Type B pancreatic cell (in vitro differentiated cells): ENCODE measurements at places on chromosomes 4 and X. TPM values are rescaled to one million over a fixed set of nuclear protein-coding genes. Genes with fewer than 3 reads are reported as not detected.
A peak's percentile ranks its signal among the peaks of the same experiment; 100 is the strongest.

GRCh38 chrX:25014366-25014838 lies 1.4 kb downstream of the ARX start:
- no peak for DNase-seq

GRCh38 chr4:14336656-14337055 lies 665.6 kb upstream of the CPEB2 start:
- DNase-seq = no peak

DNA sequence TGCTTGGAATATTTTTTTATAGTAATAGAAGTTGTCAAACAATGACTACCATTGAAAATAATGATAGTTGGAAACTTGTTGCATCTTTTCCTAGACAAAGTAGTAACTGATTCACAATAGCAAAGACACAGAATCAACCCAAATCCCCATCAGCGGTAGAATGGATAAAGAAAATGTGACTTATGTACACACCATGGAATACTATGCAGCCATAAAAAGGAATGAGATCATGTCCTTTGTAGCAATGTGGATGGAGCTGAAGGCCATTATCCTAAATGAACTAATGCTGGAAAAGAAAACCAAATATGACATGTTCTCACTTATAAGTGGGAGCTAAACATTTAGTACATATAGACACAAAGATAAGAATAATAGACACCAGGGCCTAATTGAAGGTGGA lies 49.7 kb downstream of the ATP10D start:
- no peak for DNase-seq

Gene GATA1
- not detected in 2 replicates for total RNA-seq

Gene DLG3
- total RNA-seq = 41.8 and 44.9 TPM in 2 replicates

GRCh38 chrX:103513067-103513466 lies 6.2 kb downstream of the RAB40A start:
- DNase-seq = no peak

- no peak for DNase-seq
These were observed 22.1 kb upstream of the SCOC start for GRCh38 chr4:140351093-140352075.

DNA sequence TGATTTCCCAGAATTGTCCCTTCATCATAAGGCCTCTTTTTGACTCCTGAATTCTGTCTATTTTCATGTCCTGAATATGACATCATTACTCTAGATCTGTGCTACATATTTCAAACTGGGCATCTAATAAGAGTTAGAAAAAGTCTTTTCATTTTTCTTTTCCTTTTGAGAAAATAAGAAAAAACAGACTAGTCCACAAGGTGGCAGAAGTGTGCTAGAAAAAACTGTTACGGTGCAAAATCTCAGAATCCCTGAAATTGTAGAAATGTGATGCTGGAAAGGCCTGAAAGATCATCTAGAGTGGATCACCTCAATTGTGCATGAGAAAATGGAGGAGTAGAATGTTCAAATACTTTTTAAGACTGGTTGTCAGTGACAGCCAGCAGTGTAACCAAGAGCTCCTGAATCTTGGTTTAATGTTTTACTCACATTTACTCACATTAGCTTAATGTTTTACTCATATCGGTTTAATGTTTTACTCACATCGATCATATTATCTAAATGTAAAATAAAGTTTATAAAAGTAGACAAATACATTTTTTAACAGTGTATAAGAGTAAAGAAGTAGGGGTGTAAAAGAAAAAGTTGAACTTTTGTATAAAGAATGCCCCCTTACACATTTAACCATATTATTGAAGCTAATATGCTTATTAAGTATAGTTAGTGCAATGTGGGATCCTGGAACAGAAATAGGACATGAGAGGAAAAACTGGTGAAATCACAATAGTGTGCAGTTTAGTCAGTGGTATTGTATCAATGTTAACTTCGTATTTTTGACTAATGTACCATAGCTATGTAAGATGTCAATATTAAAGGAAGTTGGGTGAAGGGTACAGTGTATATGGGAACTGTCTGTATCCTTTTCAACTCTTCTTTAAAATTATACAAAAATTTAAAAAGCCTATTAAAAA lies 15.2 kb downstream of the ASB11 start:
- DNase-seq = no peak

Gene TRAM1L1
- 5.6 and 8.9 TPM in 2 replicates for total RNA-seq

Gene SORBS2
- total RNA-seq = 22.6 and 43.2 TPM in 2 replicates

Gene GABRB1
- total RNA-seq = 1.1 and 1.9 TPM in 2 replicates

DNA sequence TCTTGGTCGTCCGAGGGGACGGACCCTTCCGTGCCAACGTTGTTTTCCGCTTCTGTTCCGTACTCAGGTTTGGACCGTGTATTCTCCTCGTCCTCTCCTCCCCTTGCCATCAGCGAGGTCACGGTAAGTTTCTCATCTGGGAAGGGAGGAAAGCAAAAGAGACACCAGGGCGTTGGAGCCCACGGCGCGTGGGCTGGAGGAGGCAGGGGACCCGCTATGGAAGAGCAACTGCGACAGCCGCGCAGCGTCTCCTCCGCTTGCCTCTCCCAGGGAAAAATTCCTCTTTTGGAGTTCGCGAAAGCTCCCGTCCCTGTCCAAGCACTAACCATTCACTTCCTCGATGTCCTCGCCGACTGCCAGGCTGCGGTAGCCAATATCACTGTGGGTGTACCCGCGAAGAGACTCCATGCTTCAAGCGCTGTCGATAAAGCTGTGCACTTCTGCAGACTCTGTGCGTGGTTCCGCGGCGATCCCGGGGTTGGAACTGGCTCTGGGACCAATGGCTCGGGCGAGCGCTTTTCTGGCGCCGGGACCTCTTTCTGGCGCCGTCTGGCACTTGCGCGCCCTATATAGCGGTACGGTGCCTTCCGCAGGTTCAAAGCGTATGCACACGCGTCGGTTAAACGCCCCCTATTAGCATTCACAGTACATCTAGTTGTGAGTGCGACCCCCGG lies at the start of gene ESX1:
ESX1 (minus strand) TSS at position 492 of the 674 bp plus-strand sequence; CDS start at position 408, 84 bp downstream.
- no peak for DNase-seq

DNA sequence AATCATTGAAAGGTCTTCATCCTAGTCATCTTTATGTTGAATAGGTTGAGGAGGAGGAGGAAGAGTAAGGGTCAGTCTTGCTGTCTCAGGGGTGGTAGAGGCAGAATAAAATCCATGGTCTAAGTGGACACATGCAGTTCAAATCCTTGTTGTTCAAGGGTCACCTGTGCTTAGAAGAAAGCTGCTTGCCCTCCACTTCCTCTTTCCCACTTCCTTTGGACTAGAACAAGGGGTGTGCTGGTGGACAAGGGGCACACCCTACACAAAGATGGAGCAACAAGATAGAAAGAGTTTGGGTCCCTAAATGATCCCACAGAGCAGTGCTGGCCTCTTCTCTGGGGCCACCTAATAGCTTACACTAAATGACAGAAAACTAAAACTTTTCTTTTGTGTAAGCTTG lies 47.9 kb downstream of the HSD17B13 start:
- DNase-seq = no peak

Gene FAM236B
- total RNA-seq = not detected in 2 replicates

DNA sequence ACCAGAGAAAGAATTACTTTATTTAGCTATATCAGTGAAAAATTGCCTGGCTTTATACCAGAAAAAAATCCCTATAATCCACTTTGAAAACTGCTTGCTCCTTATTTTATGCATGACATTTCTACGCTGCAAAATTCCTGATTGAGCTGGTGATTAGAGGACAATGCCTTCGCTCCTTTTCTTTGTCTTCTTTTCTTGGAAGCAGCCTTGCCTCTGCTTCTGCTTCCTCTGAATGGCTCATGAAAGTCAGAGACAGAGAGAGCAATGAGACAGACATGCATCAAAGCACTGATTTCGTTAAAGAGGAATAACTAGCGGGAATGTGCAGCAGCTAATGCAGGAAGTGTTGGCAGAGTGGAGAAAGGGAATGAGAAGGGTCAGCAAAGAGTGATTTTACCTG lies 294.3 kb upstream of the IGFBP7 start:
- no peak for DNase-seq

Gene STARD8
- total RNA-seq = 0.67 and 9.9 TPM in 2 replicates

- no peak for DNase-seq
These were observed 28.1 kb upstream of the HPSE start for GRCh38 chr4:83362492-83363329.

Gene MAGEH1
- 37.7 and 38.3 TPM in 2 replicates for total RNA-seq

DNA sequence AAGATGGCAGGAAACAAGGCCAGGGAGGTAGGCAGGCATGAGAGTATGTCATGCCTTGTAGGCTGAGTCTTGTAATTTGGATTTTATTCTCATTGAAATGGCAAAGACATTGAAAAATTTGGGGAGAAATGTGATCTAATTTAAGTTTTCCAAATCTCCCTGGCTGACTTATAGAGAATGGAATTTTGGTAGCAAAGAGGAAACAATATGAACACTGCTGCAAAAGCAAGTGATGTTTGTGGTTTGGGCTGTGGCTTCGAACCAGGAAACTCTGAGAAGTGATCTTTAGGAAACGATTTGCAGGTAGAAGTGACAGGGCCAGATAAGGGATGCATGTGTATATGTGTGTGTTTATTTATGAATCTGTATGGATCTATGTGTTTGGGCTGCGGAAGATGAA lies 35.6 kb downstream of the ARSJ start:
- DNase-seq = no peak

Gene IGSF1
- 15.7 and 19.2 TPM in 2 replicates for total RNA-seq

Gene HEPH
- 28.6 and 41.4 TPM in 2 replicates for total RNA-seq

- no peak for DNase-seq
These were observed 26.0 kb downstream of the FHDC1 start for GRCh38 chr4:152962150-152962549.

DNA sequence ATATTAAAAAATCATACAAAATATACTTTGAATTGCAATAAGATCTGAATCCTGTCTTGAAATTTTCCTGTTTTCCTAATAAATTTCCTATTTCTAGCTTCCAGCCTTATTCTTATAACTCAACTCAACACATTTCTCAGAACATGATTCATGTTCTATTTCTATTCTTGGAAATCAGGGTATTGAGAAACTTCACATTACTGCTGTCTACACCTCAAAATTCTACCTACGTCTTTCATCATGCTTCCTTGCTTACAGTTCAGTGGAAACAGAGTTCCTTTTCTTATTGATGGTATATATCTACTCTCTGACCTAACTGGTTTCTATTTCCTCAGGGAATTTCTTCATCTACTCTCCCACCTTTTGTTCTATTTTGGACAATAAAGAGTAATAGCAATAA lies 2139.0 kb downstream of the ARAP2 start:
- DNase-seq = no peak

- DNase-seq = no peak
These were observed 65.9 kb downstream of the VEGFC start for GRCh38 chr4:176726803-176727202.

DNA sequence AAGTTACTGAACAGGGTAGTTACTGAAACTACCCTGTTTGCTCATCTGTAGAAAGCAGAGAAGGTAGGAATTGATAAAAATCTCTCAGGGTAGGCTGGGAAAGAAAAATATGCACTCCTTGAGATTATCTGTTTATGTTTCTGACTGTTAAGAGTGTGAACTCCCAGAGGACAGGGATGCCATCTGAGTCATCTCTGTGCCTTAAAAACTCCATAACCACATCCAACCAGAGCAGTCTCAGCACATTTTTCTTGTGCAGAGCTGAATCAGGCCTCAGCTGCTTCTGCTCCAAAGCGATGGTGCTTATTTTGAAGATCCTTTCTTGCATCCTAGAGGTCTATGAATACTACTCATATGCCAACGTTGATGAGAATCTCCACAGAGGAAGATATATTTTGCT lies 9.9 kb downstream of the CENPVL3 start:
- no peak for DNase-seq

- DNase-seq = no peak
These were observed 5.3 kb downstream of the EDA2R start for GRCh38 chrX:66633541-66633940.

Gene PRDM5
- 5.9 and 15.7 TPM in 2 replicates for total RNA-seq

- peak; percentile 58 for DNase-seq
These were observed 35.0 kb upstream of the MXD4 start for GRCh38 chr4:2296631-2297601.

DNA sequence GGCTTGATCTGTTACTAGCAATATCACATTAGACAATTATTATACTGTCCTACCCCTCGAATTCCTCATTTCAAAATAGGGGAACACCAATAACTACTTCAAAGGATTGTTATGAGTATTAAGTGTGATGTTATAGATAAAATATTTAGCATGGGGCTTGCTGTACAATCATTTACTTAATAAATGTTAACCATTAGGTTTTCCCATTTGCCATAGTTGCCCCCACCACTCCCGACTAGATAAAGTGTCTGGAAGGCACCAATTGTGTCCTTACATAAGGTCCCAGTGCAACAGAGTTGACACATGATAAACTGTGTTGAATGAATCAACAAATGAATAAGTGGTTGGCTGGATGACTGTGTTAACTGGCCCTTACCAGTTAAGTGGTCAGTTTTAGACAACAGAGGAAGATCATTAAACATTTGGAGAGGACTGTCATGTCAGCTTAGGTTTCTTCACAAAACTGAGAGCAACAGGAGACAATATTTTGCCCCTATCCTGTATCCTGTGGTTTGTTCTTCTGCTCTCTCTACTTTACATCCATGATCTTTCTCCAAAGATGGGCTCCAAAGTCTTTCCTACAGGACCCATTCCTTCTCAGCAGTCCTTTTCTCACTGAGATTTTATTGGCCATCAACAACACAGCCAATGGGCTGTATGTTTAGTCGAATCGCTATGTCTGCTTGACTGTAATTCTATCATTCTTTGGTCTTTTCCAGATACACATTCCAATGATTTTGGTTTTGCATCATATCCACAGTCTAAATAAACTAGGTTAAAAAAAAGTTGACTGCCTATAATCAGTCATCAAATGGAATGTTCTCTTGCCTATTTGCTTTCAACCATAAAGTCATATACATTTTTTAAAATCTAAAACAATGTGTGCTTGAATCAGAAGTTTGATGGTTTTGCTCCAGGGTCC lies 74.4 kb downstream of the RNF150 start:
- no peak for DNase-seq

DNA sequence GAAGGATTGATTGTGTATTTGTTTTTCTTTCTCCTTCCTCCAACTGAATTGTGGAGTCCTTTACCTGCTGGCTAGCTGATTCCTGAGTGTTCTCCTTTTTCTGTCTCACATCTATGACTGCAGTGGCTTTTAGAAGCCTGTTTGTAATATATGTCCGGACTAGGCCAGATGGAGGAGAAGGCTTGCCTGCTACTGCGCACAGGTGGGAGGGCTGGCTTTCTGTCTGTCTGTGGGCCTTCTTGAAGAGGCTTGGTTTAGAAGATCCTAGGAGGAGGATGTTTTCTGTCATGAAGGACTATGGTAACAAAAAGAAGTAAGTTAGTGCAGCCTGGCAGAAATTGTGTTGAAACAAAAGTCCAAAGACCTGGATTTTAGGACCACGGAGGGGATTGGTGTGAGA lies 8.5 kb downstream of the PPP1R3F start:
- no peak for DNase-seq

Gene RNF212
- 3.0 and 3.5 TPM in 2 replicates for total RNA-seq

GRCh38 chrX:133330956-133331355 lies 84.3 kb downstream of the GPC4 start:
- no peak for DNase-seq

DNA sequence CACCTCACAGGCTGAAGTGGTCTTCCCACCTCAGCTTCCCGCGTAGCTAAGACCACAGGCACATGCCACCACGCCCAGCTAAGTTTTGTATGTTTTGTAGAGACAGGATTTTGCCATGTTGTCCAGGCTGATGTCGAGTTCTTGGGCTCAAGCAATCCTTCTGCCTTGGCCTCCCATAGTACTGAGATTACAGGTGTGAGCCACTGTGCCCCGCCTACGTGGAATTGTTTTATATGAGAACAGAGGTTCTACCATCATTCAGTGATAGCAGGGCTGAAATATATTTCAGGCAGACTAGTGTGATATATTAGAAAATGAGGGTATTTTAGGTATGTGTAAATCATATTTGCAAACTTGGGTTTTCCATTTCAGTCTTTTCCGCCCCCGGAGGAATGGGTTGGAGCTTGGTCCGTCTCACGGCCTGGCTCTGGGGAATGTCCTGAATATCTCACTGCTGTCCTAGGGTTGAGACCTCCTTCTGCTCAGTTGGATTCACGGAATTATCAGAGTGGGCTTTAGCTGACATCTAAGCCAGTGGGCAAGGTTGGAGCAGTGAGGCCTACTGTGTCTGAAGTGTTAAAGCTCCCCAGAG lies 19.9 kb downstream of the NSD2 start:
- no peak for DNase-seq
